ENCODE measurements at places on chromosomes 12 and 14.

DNA sequence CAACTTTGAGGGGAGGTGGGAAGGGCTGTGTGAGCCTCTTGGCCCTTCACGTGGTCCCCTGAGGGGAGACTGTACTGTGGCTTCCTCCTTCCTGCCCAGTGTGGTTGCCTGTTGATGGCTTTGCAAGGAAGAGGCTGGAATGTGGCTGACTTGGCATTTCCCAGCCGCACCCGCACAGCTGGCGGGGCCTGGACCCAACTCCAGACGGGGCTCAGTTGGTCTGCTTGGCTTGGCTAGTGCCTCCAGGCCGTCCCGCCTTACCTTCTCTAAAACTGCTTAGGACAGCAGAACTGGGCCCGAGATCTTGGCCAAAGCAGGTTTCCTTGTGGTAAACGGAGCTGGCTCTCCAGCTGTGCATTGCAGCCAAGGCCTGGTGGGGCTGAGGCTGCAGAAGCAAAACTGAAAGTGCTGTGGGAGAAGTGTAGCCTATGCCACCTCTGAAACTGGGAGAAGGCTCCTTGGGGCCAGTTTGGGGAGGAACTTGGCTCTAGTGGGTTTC is 139.5 kb downstream of the SMOC1 start:
- no peak for DNase-seq

DNA sequence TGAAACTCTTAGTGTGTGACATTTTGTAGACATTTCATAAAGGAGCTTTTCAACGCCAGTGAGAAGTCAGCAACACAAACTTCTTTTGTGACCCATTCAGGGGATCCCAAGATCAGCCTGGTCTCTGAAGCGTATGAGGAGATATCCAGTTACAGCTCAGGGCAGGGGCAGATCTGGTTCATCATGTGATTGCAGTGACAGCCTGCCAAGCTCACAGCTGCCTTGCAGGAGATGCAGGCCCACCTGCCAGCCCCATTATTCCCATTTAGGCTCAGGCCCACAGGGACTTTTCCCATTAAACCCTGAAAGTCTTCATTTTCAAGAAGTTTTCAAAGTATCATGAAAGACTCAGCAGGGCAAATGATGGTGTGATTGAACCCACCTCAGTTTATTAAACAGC is 38.3 kb downstream of the SRGAP1 start:
- DNase-seq, result no peak

DNA sequence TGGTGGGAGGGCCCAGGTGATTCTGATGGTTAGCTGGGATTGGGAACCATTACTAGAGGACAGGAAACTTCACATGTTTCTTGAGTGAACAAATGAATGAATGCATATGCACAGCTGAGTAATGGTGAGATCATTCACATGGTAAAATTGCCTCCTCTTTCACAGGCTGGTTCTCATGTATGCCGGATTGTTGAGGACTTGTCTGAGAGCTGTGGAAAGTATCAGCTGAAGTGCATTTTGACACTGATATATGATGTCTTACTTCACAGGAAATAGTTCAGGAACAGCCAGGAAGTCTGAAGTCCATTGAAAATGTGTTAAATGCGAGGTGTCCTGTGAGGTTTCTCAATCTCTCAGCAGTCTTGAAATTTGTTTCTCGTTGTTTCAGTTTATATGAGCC is 77.6 kb upstream of the DACT1 start:
- DNase-seq, result no peak

- no peak for DNase-seq
Observed at GRCh38 chr12:65470256-65470655, 191.8 kb downstream of the MSRB3 start.

GRCh38 chr14:76951166-76951565 is 77.3 kb downstream of the IRF2BPL start:
- no peak for DNase-seq

DNA sequence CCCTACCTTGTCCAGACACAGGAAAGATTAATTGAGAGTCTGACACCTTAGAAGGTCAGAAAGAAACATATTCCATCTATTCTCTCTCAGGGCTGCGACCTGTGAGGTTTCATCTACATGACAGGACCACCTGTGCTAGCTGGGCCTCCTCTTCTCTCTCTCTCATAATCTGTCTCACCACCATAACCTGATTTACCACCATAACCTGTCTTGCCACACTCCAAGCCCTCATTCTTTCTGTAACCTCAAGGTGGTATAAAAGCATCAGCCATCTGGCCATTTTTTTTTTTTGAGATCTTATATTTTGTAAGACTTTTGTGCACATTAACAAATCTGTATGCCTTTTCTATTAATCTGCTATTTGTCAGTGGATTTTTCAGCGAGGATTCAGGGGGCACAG is 75.5 kb downstream of the ACADS start:
- DNase-seq, result no peak

GRCh38 chr12:11576104-11576503 is 73.4 kb upstream of the ETV6 start:
- DNase-seq, result no peak

DNA sequence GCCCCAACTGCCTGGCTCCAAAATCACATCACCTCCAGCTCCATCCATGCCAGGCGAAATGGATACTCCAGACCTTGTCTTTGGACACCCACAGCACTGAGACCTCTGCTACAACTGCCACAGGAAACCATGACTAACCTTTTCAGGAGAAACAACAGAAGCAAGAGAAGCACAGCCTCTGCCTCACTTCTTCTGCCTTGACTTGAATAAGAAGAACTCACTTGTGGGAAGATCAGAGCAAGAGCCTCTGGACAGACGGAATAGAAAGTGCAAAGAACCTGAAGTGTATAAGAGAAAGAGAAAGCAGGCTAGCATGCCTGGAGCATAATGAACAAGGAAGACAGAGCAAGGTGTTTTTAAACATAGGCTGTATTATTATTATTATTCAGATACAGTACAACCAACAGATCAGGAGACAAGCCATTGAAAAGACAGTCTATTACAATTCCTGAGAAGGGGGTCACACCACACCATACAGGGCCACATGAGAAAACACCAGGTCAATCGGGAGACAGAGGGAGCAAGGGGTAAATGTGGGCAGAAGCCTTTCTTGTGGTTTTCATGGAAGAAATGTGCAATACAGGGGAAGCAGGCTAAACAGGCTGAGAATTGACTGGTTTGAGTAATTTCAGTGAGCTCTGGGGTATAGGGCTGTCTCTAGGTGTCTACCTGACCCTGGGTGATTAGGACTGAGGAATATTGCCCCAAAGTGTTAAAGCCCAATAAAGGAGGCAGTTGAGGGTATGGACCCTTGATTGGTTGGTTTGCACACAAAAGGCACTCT is 7.4 kb upstream of the OR10P1 start:
- no peak for DNase-seq

DNA sequence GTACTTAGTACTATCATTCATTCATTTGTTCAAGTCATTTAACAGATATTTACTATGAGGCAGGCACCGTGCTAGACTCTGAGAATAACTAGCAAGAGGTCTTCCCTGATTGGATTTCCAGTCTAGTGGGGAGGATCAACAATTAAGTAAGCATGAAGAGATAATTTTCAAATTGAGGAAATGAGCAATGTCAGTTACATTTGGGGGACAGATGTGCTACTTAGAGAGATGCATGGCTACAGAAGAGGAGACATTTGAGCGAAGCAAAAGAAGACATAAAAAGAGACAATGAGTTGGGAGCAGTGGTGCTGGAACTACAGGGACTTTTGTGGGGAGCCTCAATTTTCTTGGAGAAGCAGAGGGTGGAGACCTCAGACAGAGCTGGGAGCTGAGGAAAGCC is 7.7 kb downstream of the KCNA5 start:
- DNase-seq, result no peak

DNA sequence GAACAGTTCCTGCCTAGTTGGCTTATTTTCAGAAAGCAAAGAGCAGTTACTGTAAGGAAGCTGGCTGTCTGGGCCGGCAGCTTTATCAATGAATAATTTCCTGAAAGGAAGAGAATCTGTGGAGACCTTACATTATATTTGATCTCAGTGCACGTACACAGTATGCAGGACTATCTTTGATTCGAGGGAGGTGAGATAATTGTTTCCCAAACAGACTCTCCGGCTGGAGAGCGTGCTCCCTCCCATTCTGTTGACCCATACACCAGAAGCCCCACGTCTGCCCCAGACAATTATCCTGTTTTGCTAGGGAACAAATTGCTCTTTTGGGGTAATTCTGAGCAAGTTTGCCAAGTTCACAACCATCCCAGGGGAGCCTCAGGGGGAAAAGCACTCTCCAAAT is 1115.0 kb downstream of the VRK1 start:
- DNase-seq, result no peak

- DNase-seq, result no peak
Observed at GRCh38 chr14:98819132-98819866, 452.7 kb downstream of the BCL11B start.

DNA sequence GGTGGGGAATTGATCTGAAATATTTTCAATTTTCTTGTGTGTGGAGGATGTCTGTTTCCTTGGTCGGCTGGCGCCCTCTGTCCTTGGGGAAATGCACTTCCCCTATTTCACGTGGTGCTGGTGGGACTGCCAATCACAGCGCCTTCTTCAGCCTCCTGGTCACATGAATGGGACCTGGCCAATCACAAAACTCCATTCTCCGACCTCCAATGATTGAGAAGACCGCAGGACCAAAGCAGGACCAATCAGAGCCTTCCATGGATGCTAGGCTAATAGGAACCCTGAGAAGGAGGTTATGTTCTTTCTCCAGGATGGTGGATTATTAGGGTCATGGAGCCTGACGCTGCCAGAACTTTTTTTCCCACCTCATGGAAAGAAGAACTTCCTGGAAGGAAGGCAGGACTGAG is 188.7 kb downstream of the TTC8 start:
- DNase-seq, result no peak

GRCh38 chr12:91311081-91311480 is 128.5 kb upstream of the DCN start:
- no peak for DNase-seq
